ENCODE measurements at places on chromosomes 3 and 15. TPM values are rescaled to one million over a fixed set of nuclear protein-coding genes. Genes with fewer than 3 reads are reported as not detected.

ANKRD34C gene
- total RNA-seq = not detected

LRRC31 gene
- not detected for total RNA-seq

TIMP4 gene
- not detected for total RNA-seq

CD200R1L gene
- total RNA-seq = not detected

ARF4 gene
- total RNA-seq = 65.6 TPM

DNA sequence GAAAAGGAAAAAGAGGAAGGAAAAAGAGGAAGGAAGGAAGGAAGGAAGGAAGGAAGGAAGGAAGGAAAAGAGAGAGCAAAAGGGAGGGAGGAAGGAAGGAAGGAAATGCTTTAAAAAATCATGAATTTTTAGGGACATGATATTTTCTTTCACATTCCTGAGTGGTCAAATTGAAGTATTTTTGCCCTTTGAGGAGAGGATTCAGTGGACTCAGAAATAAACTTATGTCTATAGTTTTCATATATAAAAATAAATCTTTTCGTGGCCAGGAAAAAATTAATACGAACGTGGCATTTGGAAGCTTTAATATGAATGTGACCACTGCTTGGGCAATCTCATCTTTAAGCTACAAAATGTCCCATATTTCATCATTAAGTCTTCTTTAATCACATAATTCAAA is 183.0 kb upstream of the TMCO5A start:
- DNase-seq = no peak

GRCh38 chr3:72310419-72311380 is 525.8 kb upstream of the PROK2 start:
- peak; percentile 84 for DNase-seq

DNA sequence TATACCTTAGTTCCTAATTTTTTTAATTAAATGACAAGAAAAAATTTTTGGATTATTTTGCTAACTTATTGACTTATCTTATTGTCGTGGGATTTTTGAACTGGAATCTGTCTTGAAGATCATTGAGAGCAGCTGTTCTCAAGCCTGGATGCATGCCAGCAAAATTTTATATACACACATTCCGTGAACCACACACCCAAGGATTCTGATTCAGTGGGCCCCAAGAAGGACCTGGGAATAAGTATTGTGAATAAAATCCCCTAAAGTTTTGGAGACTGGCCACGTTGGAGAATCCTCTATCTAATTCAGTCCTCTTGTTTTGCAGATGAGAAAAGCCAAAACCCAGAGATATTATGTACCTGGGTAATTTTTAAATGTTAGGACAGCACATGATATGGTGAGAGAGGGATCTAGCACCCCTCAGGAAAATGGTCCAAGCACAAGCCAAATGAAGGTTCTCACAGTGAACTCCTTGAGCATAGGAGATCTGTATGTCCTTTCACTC is 55.2 kb downstream of the UNC13C start:
- no peak for DNase-seq

DNA sequence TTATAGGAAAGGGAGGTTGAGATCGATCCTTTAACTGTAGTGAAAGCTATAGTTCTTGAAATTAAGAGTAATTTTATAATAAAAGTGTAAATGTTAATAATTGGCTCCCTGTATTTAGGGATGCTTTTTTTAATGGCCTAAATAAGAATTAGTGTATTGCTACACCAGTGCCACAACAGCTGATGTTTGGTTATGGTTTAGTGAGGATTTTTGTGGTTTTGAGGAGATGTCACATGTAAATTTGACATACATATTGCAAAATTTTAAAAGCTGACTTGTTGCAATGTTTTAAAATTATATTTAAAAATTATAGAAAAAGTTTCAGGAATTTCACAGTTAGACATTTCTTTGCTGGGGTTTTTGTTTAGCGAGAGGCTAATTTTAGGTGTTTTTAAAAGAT is 3.9 kb downstream of the TSC22D2 start:
- DNase-seq = no peak

DNA sequence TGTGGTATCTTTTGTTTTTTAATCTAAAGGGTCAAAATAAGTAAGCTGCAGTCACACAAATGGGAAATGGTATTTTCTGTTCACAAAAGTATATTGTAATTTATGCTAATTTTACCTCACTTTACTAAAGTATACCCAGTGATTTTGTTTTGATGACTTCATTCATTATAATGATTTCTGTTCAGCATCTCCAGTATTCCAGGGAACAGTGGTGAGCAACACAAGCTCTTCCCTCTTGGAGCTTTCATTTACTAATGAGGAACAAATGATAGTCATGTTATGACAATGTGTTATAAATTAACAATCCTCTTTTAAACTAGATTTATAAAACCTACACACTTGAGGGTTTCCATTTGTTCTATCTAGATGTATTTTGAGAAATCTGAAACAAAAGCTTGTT is 20.5 kb upstream of the EIF3J start:
- DNase-seq = no peak

- DNase-seq = peak; percentile 66
Measured at GRCh38 chr15:78034495-78035191, 42.9 kb downstream of the TBC1D2B start.

GRCh38 chr3:102095383-102095782 is 246.1 kb downstream of the NFKBIZ start:
- DNase-seq = no peak

DNA sequence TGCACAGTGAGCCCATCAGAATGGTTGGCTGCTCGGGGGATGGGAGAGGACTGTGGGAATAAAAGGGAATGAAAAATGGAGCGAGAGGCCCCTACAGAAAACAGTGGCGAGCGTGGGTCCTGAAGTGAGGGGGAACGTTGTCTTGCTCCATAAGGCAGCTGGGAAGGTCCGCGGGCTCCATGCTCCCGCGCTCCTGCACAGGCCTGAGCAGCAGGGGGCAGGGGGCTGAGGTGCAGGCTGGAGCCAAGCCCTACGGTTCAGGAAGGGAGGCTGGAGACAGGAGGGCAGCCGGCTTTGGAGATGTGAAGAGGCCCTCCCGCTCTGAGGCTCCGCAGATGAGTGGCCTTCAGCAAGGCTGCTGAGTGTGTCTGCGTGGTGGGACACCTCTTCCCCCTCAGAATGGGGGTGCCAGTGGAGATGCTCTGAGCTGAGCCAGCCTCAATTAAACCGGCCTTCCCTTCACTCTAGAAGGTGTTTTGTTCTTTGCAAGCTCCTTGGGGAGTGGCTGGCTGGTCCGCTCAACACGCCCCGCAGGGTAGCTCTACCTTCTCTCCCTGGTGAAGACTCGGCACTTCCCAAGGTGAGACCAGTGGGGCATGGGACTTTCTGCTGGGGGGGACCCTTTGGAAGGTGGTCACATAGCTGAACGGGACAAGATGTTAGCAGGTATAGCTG is 208.0 kb downstream of the XXYLT1 start:
- DNase-seq = no peak

DNA sequence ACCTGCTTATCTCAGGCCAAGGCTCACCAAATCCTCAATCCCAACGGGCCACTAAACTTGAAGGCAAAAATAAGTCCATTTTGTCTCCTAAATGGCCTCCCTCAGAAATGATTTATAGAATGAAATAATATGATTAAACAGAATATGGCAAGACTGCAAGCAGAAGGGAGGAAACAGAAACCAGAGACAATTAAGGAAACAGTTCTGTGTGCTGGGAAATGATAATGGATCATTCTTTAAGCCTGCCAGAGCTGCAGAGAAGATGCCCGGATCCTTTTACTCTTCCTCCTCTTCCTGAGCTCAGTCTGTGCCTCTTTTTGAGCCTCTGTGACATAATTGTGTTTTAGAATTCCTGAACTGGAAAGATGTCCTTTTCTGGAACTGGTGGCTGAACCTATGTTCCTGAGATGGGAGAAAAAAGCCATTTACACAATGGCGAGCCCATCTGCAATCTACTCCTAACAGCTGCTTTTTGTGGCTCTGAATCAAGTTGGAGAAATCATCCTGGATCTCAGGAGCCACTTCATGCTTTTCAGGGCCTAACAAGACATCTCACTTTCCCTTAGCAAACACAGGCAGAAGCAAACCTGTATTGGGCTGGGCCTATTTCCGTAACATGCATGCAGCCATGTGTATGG is 2.8 kb upstream of the ABHD2 start:
- no peak for DNase-seq

DNA sequence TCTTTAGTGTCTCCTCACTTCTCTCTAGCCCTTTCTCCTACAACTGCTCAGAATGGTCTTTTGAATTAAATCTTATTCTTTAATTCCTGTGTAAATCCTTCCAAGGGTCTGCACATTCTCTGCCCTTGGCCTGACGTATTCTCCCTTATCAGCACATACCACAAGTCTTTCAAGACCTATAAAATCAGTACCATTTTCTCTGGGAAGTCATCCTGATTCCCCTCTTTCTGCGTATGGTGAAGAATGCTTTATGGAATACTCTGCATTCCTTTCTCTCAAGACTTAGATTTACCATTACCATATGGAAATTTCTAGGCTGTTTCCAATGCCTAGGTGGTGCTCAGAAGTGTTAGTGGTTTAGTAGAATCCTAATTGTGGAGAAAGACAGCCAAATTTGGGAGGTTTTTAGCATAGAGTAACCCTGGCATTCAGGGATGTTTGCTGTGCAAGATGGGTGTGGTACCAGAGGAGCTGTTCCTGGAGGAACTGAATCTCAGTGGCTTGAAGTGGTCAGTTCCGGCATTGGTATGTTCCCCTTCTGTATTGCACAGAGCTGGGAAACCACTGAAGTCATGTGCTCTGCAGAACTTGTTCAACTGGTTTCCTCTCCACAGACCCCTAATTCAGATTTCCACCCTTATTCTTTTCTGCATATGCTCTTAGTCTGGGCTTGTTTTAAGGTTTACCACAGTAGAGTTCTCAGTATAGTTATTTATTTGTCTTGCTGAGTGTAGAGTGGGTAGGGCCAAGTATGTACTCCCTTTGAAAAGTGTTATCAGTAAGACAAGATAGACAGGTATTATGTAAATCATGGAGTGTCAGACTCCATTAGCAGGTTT is 24.5 kb downstream of the IQGAP1 start:
- peak; percentile 72 for DNase-seq

DNA sequence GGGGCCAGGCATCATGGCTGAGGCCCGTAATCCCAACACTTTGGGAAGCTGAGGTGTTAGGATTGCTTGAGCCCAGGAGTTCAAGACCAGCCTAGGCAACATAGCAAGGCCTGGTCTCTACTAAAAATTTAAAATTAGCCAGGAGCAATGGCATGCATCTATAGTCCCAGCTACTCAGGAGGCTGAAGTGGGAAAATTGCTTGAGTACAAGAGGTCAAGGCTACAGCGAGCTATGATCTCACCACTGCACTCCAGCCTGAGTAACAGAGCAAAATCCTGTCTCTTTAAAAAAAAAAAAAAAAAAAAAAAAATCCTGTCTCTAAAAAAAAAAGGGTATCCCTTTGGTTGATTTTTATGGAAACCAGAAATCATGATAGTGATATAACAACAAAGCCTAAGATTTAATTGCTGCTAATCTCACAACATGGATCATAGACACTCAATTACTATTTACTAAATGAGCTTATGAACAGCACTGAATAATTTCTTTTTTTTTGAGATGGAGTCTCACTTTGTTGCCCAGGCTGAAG is 12.1 kb downstream of the PCLAF start:
- no peak for DNase-seq

- no peak for DNase-seq
Measured at GRCh38 chr3:5784690-5785089, 597.2 kb downstream of the EDEM1 start.

DNA sequence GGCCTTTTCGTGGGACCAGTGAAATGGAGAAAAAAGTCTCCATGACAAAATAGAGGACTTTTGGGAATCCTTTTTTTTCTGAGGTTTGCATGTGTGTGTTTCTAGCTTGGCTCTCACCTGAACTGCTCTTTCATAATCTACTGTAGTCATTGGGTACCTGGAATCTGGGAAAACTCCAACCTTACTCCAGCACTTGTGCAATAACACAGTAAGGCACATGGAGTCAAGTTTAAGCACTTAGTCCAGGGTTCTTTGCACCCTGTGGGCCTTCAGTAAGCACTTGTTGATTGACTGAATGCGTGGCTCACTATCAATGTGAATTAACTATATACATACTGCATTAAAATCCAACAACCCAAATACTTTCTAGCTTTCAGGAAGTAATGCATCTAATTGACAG is 299.5 kb downstream of the ZBTB20 start:
- DNase-seq = no peak

DNA sequence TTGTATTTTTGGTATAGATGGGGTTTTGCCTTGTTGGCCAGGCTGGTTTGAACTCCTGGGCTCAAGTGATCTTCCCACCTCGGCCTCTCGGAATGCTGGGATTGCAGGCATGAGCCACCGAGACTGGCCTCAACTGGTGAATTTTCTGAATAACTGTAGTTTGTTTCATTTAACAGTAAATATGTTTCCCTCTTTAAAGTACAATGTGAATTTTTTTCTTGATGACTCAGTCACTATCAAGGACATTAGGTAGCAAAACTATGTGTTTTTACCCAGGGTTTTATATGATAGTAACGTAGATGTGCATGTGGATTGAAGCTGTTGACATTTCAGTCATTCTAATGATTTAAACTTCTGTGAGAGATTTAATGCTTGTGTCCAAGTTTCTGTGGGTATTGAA is 40.2 kb upstream of the MAPKBP1 start:
- no peak for DNase-seq

DNA sequence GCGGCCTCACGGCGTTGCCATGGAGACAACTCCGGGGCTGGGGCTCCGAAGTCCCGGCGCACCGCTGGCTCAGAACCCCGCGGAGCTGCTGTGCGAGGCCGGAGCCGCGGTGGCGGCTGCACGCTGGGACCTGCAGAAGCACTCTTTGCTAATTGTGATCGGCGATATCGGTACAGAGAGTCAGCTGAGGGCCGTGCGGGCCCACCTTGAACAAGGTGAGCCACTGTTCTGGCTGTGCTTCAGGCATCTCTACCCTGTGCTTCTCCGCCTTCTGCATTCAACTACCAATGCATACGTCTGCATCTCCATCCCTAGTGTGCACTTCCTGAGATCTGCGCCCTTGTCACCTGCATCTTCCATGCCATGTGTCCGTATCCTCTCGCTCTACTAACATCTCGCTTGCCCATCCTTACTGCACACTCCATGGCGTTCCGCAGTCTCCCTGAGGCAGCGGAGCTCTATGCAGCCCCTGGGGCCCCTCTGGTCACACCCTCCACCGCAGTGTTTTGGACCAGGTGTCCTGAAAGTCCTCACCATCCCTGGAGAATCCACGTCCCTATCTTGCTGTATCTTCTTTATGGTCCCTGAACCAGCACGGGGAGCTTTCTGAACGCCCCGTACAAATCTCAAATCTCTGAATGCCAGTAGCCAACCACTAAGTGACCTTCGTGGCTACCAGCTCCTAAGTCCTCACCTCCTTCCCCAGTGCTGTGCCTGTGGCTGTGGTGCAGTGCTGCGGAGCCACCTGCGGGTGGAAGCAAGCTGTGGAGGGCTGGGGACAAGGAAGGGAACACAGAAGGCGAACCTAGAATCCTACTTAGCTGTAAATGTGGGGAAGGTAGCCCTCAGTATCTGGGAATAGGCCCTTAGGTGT is 6.2 kb upstream of the MAP1A start:
- no peak for DNase-seq

GRCh38 chr3:134361162-134361835 is 12.9 kb downstream of the AMOTL2 start:
- DNase-seq = no peak

GRCh38 chr3:189467451-189467850 is 163.7 kb upstream of the TP63 start:
- no peak for DNase-seq

Measured in GM12878 (cell line).